ENCODE measurements at places on chromosomes 1 and 21.

DNA sequence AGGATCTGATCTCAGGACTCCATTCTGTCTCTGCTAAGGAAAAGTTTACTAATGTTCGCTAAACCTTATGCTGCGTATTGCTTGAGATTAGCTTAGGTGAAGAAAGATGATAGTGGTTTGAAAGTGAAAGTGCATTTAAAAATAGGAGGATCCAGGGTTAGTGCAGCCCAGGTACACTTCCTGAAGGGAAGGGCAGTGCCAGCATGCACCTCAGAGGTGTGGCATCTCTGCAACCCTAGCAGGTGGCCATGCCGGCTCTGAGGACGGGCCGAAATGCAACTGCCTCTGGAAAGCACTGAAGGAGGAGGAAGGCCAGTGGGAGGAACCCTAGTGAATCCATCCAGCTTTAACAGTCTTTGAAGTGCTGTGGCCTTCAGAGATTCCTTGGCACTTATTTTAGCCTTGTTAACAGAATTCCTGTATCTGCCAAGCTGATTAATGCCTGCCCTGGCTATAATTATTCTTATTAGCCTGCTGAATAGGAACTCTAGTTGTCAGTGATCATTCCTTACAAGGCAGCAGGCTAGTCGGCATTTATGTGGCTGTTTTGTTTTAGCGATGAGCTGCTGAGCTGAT, 5.5 kb downstream of the PTGFRN start:
- DNase-seq, result no peak

GRCh38 chr1:39385067-39385988, 106.1 kb upstream of the BMP8A start:
- DNase-seq, result no peak

DNA sequence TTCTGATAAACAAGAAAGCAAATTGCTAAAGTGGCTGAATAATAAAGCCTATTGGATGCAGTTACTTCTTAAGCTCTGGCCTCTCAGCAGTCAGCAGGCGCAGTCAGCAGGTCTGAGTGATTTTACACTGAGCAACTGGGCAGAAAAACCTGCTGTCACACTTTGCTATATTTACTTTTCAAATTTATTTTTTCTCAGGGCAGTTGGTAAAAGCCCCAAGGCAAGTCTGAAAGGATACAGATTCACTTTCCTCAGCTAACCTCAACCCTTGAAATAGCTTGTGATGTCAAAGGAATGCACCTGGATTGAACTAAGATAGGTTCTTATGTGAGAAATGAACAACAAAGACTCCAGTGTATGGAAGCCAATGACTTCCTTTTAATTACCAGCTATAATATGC, 34.0 kb downstream of the ATP5PF start:
- no peak for DNase-seq

- DNase-seq, result no peak
Measured at GRCh38 chr1:11581445-11581991, 72.7 kb downstream of the FBXO2 start.

GRCh38 chr1:230026572-230026971, 40.5 kb upstream of the GALNT2 start:
- DNase-seq, result no peak

DNA sequence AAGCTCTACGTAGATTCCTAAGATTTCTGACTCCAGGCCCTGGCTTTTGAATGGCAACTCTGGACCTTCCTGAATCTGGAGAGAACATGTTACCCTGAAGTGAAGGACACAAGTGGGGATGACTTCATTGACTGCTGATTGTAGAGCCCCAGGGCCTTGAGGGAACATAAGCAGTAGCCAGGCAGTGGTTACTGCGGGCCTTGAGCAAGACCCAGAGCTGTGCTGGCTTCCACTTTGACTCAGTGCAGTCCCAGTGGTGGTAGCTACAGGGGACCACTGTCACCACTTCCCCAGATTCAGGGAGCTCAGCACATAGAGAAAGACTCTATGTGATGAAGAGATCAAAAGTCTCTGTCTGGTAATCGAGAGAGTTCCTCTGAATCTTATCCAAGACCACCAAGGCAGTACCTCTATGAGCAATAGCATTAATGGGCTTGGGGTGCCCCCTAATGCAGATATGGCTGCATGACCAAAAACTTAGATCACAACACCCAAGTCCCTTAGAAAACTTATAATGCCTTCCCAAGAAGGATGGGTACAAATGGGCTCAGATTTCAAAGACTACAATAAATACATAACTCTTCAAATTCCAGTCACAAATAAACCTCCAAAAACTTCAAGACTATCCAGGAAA, 1278.3 kb downstream of the AMY1C start:
- DNase-seq, result no peak

DNA sequence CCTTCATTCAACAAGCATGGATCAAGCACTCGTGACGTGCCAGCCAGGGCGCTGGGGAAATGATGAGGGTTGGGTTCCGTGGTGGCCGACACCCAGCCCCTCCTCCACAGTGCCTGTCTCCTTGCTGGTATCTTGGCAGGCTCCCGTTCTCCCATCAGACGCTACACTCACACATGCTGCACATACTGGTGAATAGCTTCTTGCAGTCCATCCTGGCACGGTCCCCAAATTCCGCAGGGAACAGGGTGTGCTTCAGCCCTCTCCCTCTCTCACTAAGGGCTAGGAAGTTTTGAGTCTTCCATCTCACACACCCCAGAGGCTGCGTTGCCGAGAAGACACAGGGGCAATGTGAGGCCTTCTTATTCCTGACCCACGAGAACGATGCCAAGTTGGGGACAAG, 10.1 kb upstream of the MEF2D start:
- DNase-seq, result peak; percentile 98

DNA sequence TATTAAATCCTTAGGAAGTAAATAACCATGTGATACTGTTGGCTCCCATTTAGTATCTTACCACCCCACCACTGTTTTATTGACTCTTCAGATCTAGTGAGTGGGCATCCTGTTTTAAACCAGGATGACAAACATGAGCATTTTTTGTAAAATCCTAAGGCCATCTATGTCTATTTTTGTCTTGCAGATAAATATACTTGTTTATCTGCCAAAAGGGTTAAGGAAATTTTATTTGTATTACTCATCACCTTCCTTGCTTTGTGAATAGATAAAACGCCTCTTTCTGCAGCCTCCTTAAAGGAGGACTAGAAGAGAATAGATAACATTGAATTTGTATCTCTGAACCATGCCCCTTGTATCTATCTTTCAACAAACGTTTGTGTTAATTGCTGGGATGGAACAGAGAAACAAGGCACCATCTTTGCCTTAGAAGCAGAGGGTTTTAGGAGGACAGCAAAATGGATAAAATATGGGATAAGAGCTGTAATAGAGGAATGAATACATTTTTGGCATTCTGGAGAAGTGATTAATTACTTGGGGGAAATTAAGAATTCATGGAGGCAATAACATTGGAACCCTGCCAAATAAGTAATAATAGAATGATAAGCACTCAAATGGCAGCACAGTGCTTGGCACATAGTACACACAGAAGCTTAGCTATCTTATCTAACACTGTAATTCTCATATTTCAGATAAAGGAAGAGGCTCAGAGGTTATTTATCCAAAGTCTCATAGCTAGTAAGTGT, 14.7 kb downstream of the YTHDF2 start:
- DNase-seq, result no peak

DNA sequence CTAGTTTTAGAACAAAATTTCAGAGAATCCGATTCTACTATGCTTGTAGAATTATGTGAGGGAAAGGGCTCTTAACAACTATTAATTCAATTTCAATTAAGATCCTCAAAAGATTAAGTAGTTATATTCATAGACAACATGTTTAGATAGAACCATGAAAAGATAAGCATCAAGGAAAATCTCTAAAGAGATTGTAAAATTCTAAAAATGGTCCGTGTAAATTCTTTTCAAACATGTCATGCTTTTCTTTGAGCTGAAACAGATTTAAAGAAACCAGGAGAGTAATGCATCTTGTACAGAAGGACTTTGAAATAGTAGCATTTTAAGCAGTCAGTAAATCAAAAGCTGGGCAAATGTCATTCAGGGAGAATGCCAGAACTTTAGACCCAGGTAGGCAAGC, 1080.6 kb upstream of the B3GALT2 start:
- DNase-seq, result no peak

DNA sequence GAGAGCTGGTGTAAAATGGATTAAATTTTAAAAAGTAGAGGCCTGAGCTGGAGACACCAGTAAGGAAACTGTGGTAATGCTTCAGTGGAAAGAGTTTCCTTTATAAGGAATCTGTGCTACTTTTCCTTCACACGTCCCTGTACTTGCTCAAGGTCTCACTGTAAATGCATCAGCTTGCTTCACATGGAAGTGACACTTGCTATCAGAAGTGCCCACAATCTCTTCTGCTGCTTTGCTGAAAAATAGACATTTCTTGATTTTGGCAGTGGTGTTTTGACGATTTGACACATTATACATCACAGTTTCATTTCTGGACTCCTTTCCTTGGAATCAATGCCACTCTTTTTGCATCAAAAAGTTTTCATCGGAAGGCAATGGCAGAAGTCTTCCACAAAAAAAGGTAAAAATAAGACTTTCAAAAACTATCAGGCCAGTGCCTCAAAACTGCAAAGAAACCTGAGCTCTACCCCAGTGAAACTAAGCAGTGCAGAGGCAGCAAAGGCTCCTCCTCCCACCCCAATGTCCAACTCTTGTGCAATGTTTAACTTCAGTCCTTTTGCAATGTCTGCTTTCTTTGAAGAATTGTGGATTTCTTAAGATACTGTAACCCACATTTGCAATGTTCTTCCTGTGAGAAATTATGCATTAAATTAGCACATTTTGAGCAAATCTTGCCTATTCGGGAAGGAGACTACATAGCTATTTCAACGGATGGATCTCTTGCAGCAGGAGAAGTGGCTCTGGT, 18.4 kb upstream of the TSPAN2 start:
- peak; percentile 72 for DNase-seq

- DNase-seq, result no peak
Measured at GRCh38 chr21:40335704-40336103, 468.5 kb downstream of the PCP4 start.

DNA sequence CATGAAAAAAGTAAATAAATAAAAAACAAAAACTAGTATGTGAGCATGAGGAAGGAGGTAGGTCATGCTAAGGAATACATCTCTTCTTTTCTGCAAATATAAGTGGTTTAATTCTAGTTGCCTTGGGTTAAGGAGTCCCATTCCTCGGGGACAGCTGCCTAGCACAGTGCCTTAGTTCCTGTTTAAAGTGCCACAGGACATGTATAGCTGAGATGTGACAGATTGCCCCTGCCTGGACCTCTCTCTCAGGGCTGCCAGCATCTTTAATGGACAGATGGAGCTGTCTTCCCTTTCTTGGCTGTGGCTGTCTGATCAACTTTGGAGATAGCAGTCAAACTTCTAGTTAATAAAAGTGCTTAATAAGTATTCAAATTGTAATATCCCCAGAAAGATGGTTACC, 50.0 kb downstream of the TSEN15 start:
- no peak for DNase-seq

DNA sequence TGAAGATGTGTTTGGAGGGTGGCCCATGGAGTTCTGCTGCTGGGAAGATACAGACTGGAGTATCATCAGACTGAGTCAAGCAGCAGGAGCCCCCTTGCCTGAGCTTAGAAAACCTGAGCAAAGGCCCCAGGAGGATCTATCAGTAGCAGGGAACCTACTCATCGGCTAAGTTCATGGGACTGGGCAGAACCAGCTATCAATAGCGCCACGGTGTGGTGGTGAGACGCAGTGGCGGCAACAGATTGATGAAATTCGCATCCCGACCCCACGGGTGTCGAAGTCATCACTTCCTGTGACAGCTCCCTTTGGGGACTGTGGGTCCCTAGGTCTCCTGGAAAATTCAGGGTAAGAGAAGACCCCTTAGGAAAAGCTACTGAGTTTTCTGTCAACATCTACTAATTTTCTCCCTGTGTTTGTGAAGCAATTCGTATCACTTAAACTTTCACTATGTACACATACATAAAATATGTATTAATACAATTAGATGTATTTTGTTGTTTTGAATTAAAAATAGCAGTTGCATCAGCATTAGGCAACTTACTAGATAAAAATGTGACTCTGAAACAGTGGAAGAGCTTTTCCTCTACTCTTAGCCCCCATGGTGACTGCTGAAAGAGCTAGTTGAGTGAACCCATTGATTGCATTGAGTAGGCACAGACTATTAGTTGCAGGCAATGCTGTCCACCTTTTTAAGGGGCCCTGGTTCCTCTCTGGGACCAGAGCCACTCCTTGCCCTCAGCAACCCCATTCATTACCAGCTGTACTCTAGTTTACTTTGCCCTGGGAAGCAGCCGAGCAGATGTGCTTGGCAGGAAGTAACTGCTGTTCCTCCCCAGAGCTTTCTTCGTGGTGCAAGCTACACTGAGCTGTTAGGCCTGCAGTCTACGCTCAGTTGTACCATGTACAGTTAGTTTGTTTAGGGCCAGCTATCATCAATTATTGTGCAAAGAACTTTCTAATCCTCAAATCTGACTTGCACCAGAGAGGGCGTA, 7.3 kb upstream of the CACNA1S start:
- DNase-seq, result no peak
